ENCODE measurements at places on chromosomes 5 and 9. TPM values are rescaled to one million over a fixed set of nuclear protein-coding genes. Genes with fewer than 3 reads are reported as not detected.
A peak's percentile ranks its signal among the peaks of the same experiment; 100 is the strongest.

The ZDHHC21 gene
- total RNA-seq = 9.6 TPM

The PARP8 gene
- 17.9 TPM for total RNA-seq

The HRCT1 gene
- 0.99 TPM for total RNA-seq

The NRG2 gene
- 6.5 TPM for total RNA-seq

The FAM151B gene
- 1.6 TPM for total RNA-seq

The NXNL2 gene
- total RNA-seq = 3.9 TPM

The N4BP3 gene
- 2.6 TPM for total RNA-seq

GRCh38 chr9:899440-900184 is 58.1 kb downstream of the DMRT1 start:
- no peak overlapping the region for H3K4me3 ChIP-seq
- no peaks in the 10 kb centered on the region for H3K27me3 ChIP-seq

DNA sequence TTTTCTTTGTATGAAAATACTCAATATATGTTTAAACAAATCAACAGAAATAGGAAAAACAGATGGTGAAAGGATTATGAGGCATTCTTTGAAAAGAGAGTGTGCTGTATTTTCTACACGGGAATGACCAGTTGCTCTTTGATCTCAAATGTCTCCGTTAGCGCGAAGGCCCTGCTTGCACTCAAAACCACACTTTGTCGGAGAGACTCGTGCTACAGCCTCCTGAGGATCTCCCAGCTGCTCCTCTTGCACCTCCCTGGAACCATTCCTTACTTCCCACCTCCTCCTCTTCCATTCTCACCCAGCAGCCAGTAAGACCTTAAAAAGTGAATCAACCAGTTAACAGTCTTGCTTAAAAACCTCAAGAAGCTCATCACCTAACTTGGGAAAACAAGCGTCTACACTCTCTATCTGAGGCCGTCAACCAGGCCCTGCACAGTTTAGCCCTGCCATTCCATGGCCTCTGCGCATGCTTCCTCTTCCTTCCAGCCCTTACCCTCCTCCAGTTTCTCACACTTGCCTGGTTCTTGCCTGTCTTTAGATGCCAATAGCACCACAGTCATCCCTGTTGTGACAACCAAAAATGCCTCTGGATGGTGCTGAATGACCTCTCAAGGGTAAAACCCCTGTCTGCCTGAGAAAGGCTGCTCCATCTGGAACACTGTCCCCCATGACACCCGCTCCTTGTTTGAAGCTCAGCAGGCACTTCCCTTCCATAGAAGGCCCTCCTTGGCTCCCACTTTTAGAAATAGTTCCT is 594.7 kb upstream of the WWC1 start:
- H3K27me3 ChIP-seq = no peaks in the 10 kb centered on the region
- DNase-seq = no peak
- H3K4me1 ChIP-seq = no peaks in the 10 kb centered on the region
- H3K27ac ChIP-seq = no peak overlapping the region
- H3K36me3 ChIP-seq = no peaks in the 10 kb centered on the region

DNA sequence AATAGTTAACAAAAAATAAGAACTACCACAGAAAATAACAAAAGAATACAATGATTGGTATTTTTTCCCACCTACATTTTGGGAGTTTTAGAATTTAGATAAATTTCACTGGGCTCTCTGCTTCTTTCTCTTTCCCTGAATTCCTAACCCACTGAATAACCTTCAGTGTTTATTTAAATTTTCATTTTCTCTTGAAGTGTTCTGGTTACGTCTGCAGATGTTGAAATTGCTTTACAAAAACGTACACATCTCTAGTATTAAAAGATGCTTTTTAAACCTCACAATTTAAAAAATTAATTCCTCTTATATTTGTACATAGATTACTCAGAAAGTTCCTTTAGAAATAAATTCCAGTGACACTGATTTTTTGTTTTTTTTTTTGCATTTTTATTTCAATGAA is 158.7 kb upstream of the TUT7 start:
- no peaks in the 10 kb centered on the region for H3K36me3 ChIP-seq
- no peak for DNase-seq
- H3K27me3 ChIP-seq = no peaks in the 10 kb centered on the region

GRCh38 chr9:36086442-36086841 is 49.7 kb downstream of the RECK start:
- no peak overlapping the region for H3K4me3 ChIP-seq
- H3K27ac ChIP-seq = no peak overlapping the region
- no peaks in the 10 kb centered on the region for H3K27me3 ChIP-seq
- H3K36me3 ChIP-seq = no peaks in the 10 kb centered on the region

DNA sequence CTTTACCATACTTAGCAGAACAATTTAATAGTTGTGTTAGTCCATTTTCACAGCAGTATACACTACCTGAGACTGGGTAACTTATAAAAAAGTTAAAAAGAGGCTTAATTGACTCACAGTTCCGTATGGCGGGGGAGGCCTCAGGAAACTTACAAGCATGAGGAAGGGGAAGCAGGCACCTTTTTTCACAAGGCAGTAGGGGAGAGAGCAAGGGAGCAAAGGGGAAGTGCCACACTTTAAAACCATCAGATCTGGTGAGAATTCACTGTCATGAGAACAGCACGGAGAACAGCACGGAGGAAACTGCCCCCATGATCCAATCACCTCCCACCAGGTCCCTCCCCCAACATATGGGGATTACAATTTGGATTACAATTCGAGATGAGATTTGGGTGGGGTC is 269.9 kb downstream of the MTRR start:
- H3K36me3 ChIP-seq = no peaks in the 10 kb centered on the region
- no peak overlapping the region for H3K4me3 ChIP-seq
- H3K27me3 ChIP-seq = no peaks in the 10 kb centered on the region
- no peak overlapping the region for H3K27ac ChIP-seq
- H3K4me1 ChIP-seq = no peaks in the 10 kb centered on the region

DNA sequence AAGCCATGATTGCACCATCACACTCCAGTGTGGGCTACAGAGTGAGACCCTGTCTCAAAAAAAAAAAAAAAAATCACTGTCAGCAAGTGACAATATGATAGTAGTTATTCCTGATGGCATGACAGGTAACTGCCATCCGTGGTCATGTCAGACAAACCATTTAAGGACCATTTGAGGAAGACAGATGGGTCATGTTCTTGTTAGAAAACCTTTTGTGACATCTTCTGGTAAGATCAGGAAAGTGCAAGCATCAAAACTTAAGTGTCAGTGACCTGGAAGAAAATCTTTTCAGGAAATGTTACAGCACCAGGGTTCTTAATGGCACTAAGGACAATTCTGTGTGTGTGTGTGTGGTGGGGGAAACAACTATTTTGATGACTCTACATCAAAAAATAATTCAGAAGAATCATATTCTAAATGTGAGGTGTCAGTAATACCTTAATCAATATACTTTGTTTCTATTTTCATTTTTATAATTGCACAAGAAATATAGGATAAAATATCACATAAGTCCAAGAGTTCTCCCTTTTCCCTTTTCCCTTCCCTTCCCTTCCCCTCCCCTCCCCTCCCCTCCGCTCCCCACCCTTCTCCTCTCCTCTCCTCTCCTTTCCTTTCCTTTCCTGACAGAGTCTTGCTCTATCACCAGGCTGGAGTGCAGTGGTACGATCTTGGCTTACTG is 17.8 kb downstream of the SLC38A9 start:
- H3K27ac ChIP-seq = no peak overlapping the region
- DNase-seq = no peak
- H3K27me3 ChIP-seq = no peaks in the 10 kb centered on the region

GRCh38 chr9:96113032-96113431 is 188.9 kb downstream of the HSD17B3 start:
- peaks cover 57% of the 10 kb centered on the region for H3K4me1 ChIP-seq
- H3K4me3 ChIP-seq = no peak overlapping the region
- no peaks in the 10 kb centered on the region for H3K27me3 ChIP-seq
- H3K27ac ChIP-seq = no peak overlapping the region
- no peak for DNase-seq
- no peaks in the 10 kb centered on the region for H3K36me3 ChIP-seq

DNA sequence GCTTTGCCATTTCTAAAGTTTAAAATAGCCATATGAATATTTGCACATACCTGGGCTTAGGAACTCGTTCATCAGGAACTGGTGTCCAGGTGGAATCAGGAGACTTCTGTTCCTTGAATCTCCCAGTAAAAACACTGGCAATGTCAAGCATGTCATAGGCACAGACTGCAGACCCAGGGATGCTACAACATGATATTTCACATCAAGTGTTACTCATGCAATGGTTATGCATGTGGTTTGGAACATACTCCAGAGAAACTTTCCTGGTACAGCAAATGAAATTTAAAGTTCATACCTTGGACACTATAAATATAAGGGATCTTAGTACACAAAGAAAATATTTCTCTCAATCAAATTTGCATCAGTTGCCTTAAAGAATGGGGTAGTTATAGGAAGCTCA is 92.2 kb downstream of the SEMA6A start:
- H3K36me3 ChIP-seq = peaks cover 6% of the 10 kb centered on the region
- no peak overlapping the region for H3K27ac ChIP-seq
- H3K27me3 ChIP-seq = no peaks in the 10 kb centered on the region
- no peaks in the 10 kb centered on the region for H3K4me1 ChIP-seq
- DNase-seq = no peak

DNA sequence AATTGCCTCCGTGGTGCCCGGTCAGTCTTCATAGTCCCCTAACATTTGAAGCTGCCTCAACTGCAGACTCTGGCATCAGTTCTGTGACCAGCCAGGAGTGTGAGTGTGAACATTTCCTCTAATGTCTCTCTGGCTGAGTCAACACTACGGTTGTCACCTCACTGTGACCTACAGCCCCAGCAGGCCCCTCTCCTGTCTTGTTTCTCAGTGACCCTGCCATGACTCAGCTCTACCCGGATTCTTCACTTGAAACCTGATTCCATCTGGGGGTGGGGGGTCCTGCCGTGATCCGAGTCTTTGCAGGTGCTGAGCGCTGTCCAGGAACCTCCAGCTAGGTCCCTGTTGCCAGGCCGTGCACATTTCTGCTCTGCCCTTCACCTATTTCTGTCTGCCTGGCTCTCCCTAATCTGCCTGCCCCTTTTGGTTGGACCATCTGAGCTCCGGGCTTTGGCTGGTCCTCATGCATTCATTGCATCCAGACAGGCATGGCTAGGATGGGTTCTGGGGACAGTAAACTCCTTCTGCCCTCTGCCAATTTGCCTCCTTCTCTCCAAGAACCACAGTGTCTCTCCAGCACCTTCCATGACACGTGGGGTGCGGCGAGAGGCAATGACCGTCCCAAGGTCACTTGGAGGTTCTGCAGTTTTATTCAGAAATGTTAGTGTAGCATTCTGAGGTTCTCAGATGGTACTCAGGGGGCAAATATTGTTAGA is 24.2 kb downstream of the STC2 start:
- DNase-seq = no peak
- no peaks in the 10 kb centered on the region for H3K36me3 ChIP-seq
- H3K4me1 ChIP-seq = peaks cover 11% of the 10 kb centered on the region
- H3K27me3 ChIP-seq = no peaks in the 10 kb centered on the region

DNA sequence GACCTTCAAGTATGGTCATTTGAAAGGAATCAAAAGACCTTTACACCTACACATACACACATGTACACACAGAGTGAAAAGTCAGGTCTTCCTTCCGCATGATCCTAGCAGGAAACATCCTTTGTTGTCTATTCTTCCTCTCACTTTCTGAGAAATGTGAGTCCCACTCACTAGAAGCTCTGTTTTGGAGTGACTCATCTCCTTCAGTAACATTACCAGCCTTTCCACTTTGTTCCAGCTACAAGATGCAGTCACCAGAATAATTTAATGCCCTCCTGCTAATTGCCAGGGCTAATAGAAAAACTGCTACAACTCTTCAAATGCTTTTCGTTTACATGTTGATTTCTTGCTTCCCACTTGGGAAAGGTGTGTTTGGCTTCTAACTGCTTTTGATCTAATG is 417.3 kb downstream of the RASEF start:
- H3K27ac ChIP-seq = no peak overlapping the region
- no peaks in the 10 kb centered on the region for H3K36me3 ChIP-seq
- no peak for DNase-seq
- no peaks in the 10 kb centered on the region for H3K27me3 ChIP-seq

DNA sequence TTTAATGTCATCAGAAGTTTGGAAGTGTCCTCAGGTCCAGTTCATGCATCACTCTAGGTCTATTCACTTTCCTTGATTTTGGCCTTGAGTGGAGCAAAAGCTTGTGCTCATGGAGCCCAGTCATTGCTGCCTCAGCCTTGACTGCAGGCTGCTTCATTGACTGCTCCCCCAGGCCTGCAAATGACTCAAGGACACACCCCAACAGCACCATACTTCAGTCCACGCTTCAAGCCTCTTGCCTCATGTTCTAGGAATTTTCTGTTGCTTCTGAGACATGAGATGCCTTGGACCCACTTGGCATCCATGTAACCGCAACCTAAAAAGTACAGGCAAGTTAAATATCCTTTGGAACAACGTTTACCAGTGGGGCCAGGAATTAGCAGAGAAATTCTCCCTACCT is 193.7 kb downstream of the PIK3R1 start:
- H3K27ac ChIP-seq = no peak overlapping the region
- no peak overlapping the region for H3K4me3 ChIP-seq
- no peak for DNase-seq
- no peaks in the 10 kb centered on the region for H3K36me3 ChIP-seq

GRCh38 chr5:132093271-132093670 is 19.7 kb downstream of the CSF2 start:
- no peak for DNase-seq
- H3K27me3 ChIP-seq = no peaks in the 10 kb centered on the region
- H3K27ac ChIP-seq = no peak overlapping the region
- H3K36me3 ChIP-seq = no peaks in the 10 kb centered on the region

DNA sequence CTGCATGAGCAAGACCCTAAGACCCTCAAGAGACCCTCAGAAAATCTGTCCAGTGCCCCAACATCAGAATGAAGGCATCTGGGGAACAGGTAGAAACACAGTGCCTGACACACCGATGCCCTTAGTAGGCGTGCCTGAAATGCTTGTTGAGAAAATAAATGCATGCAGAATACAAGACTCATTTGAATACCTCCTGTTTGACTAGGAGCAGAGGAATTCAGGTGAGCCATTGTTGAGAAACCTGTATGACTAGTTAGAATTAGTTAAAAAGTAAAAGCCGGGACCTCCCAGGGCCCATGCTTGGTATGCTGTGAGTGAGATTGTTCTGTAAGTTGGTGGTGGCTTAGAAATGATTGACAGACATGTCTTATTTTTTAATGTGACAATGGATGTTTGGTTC is 55.0 kb downstream of the WWC1 start:
- H3K4me3 ChIP-seq = no peak overlapping the region
- peak overlapping the region; percentile 70 for H3K27ac ChIP-seq
- DNase-seq = peak; percentile 53
- no peaks in the 10 kb centered on the region for H3K36me3 ChIP-seq
- H3K27me3 ChIP-seq = no peaks in the 10 kb centered on the region

GRCh38 chr5:6989230-6989629 is 276.0 kb downstream of the TENT4A start:
- H3K27me3 ChIP-seq = no peaks in the 10 kb centered on the region
- H3K27ac ChIP-seq = no peak overlapping the region
- no peak overlapping the region for H3K4me3 ChIP-seq

- DNase-seq = peak; percentile 93
- H3K27ac ChIP-seq = peak overlapping the region; percentile 50
- H3K4me3 ChIP-seq = no peak overlapping the region
- H3K36me3 ChIP-seq = no peaks in the 10 kb centered on the region
- peaks cover 20% of the 10 kb centered on the region for H3K4me1 ChIP-seq
- H3K27me3 ChIP-seq = no peaks in the 10 kb centered on the region
These were observed 32.2 kb downstream of the PRLR start for GRCh38 chr5:35198075-35198474.

Measured in body of pancreas (tissue), 4 donors.